ENCODE measurements at places on chromosomes 7 and 10.

- no peak for DNase-seq
Measured at GRCh38 chr7:45593121-45593541, 19.0 kb downstream of the ADCY1 start.

- no peak for DNase-seq
Measured at GRCh38 chr7:121924269-121925186, 51.6 kb downstream of the PTPRZ1 start.

DNA sequence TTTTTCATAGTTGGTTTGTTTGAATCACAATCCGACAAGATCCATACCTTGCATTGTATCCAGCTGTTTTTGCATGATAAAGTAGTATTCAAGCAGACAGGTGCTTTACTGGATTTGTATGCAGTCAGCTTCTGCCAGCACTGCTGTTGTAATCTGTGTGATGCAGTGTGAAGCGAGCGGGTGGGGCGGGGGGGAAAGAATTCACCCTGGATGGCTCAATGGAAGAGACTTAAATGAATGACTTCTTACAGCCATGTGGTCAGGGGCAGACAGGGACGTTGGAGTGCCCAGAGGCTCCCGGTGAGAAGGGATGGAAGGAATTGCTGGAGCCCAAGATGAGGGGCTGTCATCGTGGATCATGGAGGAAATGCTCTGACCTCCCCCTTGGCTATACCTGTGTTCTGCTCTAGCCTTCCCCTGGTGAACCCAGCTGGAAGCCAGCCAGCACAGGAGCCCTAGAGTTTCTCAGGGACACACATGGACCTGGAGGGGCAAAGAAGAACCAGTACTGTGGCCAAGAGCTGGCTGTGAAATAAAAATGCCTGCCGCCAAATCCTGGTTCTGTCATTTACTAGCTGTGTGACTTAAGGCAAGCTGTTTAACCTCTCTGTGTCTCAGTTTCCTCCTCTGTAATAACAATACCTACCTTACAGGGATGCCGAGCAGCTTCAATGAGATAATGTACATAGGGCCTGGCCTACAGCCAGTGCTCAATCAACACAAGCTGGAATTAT lies 14.1 kb downstream of the NFE2L3 start:
- no peak for DNase-seq

GRCh38 chr10:70695241-70696030 lies 23.1 kb downstream of the ADAMTS14 start:
- DNase-seq = no peak

All from natural killer cell (primary cell).